Activated naive CD4-positive, alpha-beta T cell treated with Interleukin-2 at 50 U/mL for 16 hours (primary cell): ENCODE measurements at places on chromosomes 3 and 15.

- DNase-seq = no peak
Measured at GRCh38 chr15:71346464-71346863, 231.2 kb downstream of the THSD4 start.

DNA sequence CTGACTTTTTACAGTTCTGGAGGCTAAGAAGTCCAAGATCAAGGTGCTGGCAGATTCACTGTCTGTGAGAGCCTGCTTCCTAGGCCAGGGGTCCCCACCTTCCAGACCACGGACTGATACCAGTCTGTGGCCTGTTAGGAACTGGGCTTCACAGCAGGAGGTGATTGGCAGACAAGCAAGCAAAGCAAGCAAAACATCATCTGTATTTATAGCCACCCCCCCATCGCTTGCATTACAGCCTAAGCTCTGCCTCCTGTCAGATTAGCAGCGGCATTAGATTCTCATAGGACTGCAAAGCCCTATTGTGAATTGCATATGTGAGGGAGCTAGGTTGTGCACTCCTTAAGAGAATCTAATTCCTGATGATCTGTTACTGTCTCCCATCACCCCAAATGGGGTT is 194.7 kb upstream of the THRB start:
- DNase-seq = no peak

DNA sequence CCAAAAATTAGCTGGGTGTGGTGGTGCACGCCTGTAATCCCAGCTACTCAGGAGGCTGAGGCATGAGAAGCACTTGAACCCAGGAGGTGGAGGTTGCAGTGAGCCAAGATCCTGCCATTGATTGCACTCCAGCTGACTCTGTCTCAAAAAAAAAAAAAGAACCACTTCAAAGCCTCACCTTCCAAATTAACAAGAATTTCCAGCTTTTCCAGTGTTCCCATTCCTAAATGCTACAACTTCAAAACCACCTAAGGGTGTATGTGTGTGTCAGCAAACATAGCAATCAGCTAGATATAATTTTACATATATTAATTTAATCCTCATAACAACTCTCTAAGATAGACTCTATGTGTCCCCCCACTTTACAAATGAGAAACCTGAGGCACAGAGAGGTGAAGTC is 512.5 kb upstream of the PROK2 start:
- DNase-seq = no peak

GRCh38 chr3:42498791-42499477 is 3.5 kb upstream of the VIPR1 start:
- DNase-seq = peak; percentile 17

DNA sequence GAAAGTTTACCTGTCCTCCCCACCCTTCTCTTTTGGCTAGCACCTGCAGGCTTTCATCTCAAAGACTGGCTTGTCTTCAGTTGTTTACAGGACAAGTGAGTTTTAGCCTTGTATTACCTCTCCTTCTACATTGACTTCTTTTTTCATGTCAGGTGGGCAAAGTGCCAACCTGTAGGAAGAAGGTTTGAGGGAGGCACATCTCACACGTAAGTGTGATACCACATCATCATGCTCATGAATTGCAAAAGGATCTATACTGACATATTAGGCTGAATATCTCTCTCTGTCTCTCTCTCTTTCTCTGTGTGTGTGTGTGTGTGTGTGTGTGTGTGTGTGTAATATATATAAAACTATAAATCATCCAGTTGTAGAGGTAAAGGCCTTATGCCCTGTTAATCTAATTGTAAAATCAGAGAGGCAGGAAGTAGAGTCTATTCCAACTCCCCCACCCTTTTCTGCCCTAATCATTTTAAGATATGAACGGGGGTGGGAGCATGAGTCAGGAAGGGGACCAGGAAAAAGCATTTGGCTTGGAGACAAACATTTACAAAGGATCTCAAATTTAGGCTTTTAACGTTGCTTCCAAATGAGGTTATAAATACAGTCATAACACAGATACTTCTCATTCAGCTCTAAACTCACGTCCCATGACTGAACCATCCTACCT is 107.0 kb upstream of the PFN2 start:
- no peak for DNase-seq

DNA sequence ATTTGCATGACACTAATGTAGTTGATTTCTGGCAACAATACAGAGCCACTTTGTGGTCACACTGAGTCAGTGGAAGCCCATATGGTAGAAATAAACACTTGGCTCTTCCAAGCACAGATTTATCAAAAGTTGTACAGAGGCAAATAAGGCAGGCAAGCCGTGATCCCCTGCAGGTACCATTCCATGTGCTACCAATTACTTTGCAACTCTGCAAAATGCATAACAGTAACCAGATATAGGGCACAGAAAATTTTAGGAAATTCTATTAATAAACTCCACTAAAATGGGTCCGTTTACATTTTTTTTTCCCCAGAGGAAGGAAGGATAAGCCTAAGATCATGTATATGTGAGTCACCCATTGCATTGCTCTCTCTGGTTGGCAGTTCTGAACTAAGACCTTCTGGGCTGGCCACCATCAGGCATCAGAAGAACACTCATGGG is 103.1 kb upstream of the PTX3 start:
- DNase-seq = no peak
